ENCODE measurements at places on chromosomes 5 and 9.

- no peak for DNase-seq
Observed at GRCh38 chr5:66362687-66363086, 218.6 kb downstream of the SREK1 start.

- peak; percentile 97 for DNase-seq
Observed at GRCh38 chr9:134407121-134407779, 81.0 kb downstream of the RXRA start.

DNA sequence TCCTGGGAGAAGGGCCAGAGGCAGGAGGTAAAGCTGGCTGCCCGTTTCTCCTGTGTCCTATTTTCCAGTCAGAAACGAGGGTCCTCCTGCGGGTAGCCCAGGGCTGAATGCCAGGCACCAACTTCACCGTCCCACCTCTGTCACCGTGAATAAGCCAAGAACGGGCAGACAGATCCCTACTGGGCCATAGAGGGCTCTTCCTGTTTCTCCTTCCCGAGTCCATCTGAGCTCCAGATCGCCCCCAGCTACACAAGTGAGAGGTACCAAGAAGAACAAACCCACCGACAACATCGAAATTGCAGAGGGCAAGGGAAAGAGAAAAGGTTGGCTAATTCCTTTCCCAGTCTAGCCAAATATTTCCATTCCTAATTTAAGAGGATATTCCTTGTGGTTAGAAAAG lies 93.7 kb downstream of the SPOCK1 start:
- DNase-seq, result no peak

DNA sequence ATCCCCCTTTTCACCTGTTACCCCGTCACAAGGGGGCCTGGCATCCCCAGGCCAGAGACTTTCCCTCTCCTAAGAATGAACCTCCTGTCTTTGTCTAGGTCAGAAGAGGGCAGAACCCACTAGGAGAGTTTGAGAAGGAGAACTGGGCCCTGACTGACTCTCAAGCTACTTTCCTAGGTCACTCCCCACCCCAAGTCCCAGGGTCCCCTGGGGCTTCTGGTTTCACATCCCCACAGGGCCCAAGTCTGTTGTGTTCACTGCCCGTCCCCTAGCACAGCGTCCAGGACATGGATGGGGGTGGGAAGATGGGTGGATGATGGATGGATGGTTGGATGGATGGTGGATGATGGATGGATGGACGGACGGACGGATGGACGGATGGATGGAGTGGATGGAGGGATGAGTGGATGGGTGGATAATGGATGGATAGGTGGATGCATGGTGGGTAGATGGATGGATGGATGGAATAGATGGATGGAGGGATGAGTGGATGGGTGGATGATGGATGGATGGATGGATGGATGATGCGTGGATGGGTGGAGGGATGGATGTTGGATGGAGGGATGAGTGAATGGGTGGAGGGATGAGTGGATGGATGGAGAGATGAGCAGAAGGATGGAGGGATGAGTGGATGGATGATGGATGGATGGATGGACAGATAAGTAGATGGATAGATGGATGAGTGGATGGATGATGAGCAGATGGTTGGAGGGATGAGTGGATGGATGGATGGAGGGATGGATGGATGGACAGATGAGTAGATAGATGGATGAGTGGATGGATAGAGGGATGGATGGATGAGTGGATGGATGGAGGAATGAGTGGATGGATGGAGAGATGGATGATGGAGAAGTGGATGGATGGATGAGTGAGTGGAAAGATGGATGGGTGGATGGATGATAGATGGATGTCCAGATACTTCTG lies 50.6 kb downstream of the KCNT1 start:
- peak; percentile 31 for DNase-seq

Data from MV-4-11 (cell line).